Activated CD8-positive, alpha-beta T cell treated with anti-CD3 and anti-CD28 coated beads, Interleukin-2, amount 10 ng/mL, durations not matched to agents 7 days and 5 days (primary cell): ENCODE measurements at places on chromosomes 5 and 9. TPM values are rescaled to one million over a fixed set of nuclear protein-coding genes. Genes with fewer than 3 reads are reported as not detected.

Gene STC2
- 16.6 TPM for total RNA-seq

Gene KCNV2
- total RNA-seq, result not detected

Gene TMC1
- total RNA-seq, result not detected

Gene PCDHA9
- not detected for total RNA-seq

Gene RORB
- total RNA-seq, result 0.16 TPM

Gene MEGF10
- not detected for total RNA-seq

Gene MIGA2
- total RNA-seq, result 45.6 TPM

Gene EFNA5
- not detected for total RNA-seq

Gene HRH2
- total RNA-seq, result 27.5 TPM

Gene SLC6A19
- total RNA-seq, result not detected

Gene MPDZ
- not detected for total RNA-seq

Gene SPATA31E1
- not detected for total RNA-seq

Gene CARTPT
- not detected for total RNA-seq

Gene WNT8A
- total RNA-seq, result not detected

Gene CMBL
- total RNA-seq, result 1.6 TPM

Gene BTNL9
- total RNA-seq, result not detected

Gene COL27A1
- total RNA-seq, result 0.99 TPM

Gene CD14
- total RNA-seq, result 0.42 TPM

Gene PSAT1
- total RNA-seq, result 112 TPM

Gene CCDC112
- 0.50 TPM for total RNA-seq

Gene LCNL1
- not detected for total RNA-seq

Gene KCTD16
- not detected for total RNA-seq

Gene CENPK
- 97.8 TPM for total RNA-seq

Gene C9orf72
- 7.5 TPM for total RNA-seq

Gene IL7R
- total RNA-seq, result 48.4 TPM

Gene SPATA31D4
- total RNA-seq, result not detected

Gene RBM27
- total RNA-seq, result 19.4 TPM

Gene FYB1
- total RNA-seq, result 215 TPM

Gene HSPA4
- total RNA-seq, result 106 TPM
